ENCODE measurements at places on chromosomes 11 and 22. TPM values are rescaled to one million over a fixed set of nuclear protein-coding genes. Genes with fewer than 3 reads are reported as not detected.

IGSF9B gene
- 179 TPM for total RNA-seq

CFAP300 gene
- not detected for total RNA-seq

MN1 gene
- total RNA-seq: 0.46 TPM

KCNE3 gene
- not detected for total RNA-seq

MIOX gene
- not detected for total RNA-seq

PNPLA5 gene
- not detected for total RNA-seq

PGA5 gene
- not detected for total RNA-seq

DNAJB7 gene
- not detected for total RNA-seq

OR51I1 gene
- not detected for total RNA-seq

FXYD6 gene
- total RNA-seq: not detected

PARVA gene
- total RNA-seq: 0.22 TPM

TMEM191B gene
- total RNA-seq: not detected

MFNG gene
- total RNA-seq: 213 TPM

CD151 gene
- 33.5 TPM for total RNA-seq

KCNQ1OT1 gene
- 0.19 TPM for total RNA-seq

C11orf52 gene
- not detected for total RNA-seq

SPON1 gene
- 15.5 TPM for total RNA-seq

ENTHD1 gene
- total RNA-seq: not detected

OR8A1 gene
- total RNA-seq: not detected

JAML gene
- total RNA-seq: 76.2 TPM

OR51B4 gene
- not detected for total RNA-seq

GAL3ST1 gene
- total RNA-seq: not detected

AMOTL1 gene
- 7.4 TPM for total RNA-seq

CD3G gene
- total RNA-seq: 201 TPM

EIF3D gene
- 215 TPM for total RNA-seq

CNTF gene
- total RNA-seq: 3.7 TPM

SLCO2B1 gene
- total RNA-seq: 0.08 TPM

NAV2 gene
- total RNA-seq: 0.20 TPM

ANO5 gene
- not detected for total RNA-seq

GP1BB gene
- not detected for total RNA-seq

CD3E gene
- 618 TPM for total RNA-seq

TIGD3 gene
- 0.75 TPM for total RNA-seq

PDGFD gene
- total RNA-seq: not detected

DDI1 gene
- total RNA-seq: not detected

EHF gene
- total RNA-seq: not detected

POTEH gene
- total RNA-seq: not detected

E2F8 gene
- 35.5 TPM for total RNA-seq

KCNJ4 gene
- not detected for total RNA-seq

HTATIP2 gene
- total RNA-seq: 39.3 TPM
